ENCODE measurements at places on chromosomes 1 and 21. TPM values are rescaled to one million over a fixed set of nuclear protein-coding genes. Genes with fewer than 3 reads are reported as not detected.

- peak; percentile 76 for DNase-seq
Observed at GRCh38 chr1:44819196-44819607, 10.9 kb downstream of the BTBD19 start.

The FMO4 gene
- total RNA-seq, result 0.16 TPM

DNA sequence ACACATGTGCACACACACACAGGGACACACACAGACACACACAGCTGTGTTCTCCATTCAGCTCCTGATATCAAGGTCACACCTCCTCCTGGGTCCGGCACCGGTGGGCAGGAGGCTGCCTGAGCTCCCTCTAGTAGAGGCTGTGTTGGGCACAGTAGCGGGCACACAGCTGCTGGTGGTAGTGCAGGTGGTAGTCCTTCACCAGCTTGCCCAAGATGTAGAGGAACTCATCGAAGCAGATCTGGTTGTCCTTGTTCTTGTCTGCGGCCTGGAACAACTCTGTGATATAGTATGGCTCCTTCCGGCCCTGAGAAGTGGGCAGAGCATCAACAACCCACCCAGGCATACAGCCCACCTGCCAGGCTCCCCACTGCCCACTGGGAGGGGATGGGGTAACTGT is 5.6 kb upstream of the S100A8 start:
- no peak for DNase-seq

- no peak for DNase-seq
Observed at GRCh38 chr1:165645654-165646366, 14.8 kb downstream of the MGST3 start.

Measured in endothelial cell of umbilical vein (primary cell).